Prostate gland (tissue), 2 donors: ENCODE measurements at places on chromosomes 7 and 10. TPM values are rescaled to one million over a fixed set of nuclear protein-coding genes. Genes with fewer than 3 reads are reported as not detected.

The SUN1 gene
- total RNA-seq = 177 TPM

The OR2A7 gene
- 10.7 TPM for total RNA-seq

- DNase-seq = no peak
Measured at GRCh38 chr10:44689368-44689767, 221.8 kb upstream of the TMEM72 start.

DNA sequence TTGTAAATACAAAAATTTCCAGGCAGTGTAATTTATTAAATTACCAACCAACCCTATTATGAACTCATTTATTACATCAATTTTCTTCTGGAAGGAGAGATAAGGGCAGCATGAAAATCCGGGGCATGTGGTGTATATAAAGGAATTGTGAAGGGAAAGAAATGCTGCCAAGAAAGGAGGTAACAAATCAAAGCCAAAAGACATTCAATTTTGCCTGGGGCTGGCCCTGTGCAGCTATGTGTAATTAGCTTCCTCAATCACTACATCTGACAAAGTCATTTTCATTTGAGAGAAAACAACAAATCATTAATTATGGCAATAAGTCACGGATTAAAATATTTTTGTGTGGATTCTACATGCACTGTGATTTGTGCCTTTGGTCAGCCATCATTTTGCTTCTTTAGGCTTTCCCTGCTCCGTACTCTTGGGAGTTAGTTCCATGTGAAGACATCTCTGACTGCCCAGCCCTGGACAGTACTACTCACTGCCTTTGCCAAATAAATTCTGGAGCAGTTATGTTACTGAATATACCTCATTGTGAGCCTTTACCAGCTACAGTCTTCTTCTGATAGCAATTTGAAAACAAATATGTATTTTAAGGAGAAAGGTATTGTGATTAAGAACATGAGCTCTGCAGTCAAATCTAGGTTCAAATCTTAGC, 191.7 kb downstream of the RELN start:
- DNase-seq = no peak

GRCh38 chr10:47031211-47031900, 120.1 kb downstream of the PTPN20 start:
- DNase-seq = no peak

GRCh38 chr7:466465-467191, 53.0 kb downstream of the PDGFA start:
- no peak for DNase-seq

DNA sequence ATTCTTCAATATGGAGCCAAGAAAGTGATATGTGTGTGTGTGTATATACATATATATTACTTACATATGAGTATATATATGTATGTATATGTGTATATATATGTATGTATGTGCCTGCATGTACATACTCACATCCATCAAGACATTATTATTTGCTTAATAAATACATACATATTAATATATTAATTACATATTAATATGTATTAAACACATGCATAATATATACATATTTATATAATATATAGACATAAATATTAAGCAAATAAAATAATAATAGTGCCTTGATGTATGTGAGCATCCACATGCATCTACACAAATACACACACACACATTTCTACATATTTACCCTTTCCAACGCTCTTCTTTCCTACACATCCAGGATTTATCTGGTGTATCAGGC, 88.7 kb upstream of the KCNMA1 start:
- no peak for DNase-seq

- DNase-seq = no peak
Measured at GRCh38 chr7:38928506-38928905, 19.5 kb upstream of the VPS41 start.

- DNase-seq = no peak
Measured at GRCh38 chr10:128567551-128567950, 441.3 kb upstream of the MKI67 start.
